ENCODE measurements at places on chromosomes 11 and 22.

- DNase-seq, result no peak
Observed at GRCh38 chr11:69027704-69028372, 14.8 kb upstream of the MRGPRF start.

- no peak for DNase-seq
Observed at GRCh38 chr11:44923806-44924205, 26.9 kb downstream of the TP53I11 start.

- DNase-seq, result no peak
Observed at GRCh38 chr11:659532-660085, 22.5 kb downstream of the DRD4 start.

DNA sequence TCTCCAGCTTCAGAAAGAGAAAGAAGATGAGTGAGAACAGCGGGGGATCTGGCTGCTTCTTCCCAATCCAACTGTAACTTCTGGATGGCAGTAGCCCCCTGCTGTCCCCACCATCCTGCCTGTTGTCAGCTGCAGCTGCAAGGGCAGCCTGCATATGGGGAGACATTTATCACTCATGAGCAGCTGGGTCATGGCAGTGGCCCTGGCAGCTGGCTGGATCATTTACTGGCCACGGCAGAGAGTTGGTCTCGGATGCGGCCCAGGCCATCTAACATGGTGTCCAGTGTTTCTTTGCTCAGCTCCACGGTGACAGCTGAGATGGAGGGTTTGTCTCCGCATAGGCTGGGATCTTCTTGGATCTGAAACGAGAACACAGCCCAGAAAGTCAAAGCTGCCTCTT is 14.8 kb downstream of the COMMD9 start:
- DNase-seq, result no peak

- no peak for DNase-seq
Observed at GRCh38 chr11:107050121-107050520, 31.8 kb upstream of the GUCY1A2 start.

- DNase-seq, result no peak
Observed at GRCh38 chr11:22730319-22730718, 63.9 kb downstream of the GAS2 start.

DNA sequence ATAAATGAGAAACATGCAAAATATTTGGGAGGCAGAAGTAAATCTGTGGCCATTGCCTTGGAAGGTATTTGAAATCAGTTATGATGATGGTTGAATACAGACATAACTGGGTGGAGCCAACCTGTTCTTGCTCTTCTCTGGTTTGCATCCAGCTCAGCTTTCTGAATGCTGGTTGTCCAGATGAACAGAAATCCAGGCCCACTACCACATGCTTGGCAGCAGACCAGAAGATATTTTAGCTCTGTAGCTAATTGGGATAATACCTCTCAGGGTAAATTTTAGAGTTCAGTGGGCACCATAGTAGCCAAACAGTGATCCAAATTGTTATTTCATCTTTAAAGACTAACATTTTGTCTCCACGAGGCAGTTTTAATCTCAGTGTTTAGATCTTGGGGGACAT is 308.3 kb downstream of the RAB38 start:
- no peak for DNase-seq

GRCh38 chr11:36265793-36266628 is 23.2 kb downstream of the COMMD9 start:
- peak; percentile 19 for DNase-seq
